Ovary (tissue), 10 donors: ENCODE measurements at places on chromosomes 13 and 19. TPM values are rescaled to one million over a fixed set of nuclear protein-coding genes. Genes with fewer than 3 reads are reported as not detected.

The SERPINE3 gene
- not detected for total RNA-seq

The GPC5 gene
- total RNA-seq: 0.17 TPM

The PGLYRP2 gene
- total RNA-seq: not detected

The GRIK5 gene
- total RNA-seq: 3.3 TPM

The FFAR1 gene
- total RNA-seq: 1.8 TPM

The TNNI3 gene
- 10.2 TPM for total RNA-seq

The METTL21C gene
- not detected for total RNA-seq

The PDE4A gene
- 1.1 TPM for total RNA-seq

The C19orf85 gene
- total RNA-seq: not detected

The CA11 gene
- 52.5 TPM for total RNA-seq

DNA sequence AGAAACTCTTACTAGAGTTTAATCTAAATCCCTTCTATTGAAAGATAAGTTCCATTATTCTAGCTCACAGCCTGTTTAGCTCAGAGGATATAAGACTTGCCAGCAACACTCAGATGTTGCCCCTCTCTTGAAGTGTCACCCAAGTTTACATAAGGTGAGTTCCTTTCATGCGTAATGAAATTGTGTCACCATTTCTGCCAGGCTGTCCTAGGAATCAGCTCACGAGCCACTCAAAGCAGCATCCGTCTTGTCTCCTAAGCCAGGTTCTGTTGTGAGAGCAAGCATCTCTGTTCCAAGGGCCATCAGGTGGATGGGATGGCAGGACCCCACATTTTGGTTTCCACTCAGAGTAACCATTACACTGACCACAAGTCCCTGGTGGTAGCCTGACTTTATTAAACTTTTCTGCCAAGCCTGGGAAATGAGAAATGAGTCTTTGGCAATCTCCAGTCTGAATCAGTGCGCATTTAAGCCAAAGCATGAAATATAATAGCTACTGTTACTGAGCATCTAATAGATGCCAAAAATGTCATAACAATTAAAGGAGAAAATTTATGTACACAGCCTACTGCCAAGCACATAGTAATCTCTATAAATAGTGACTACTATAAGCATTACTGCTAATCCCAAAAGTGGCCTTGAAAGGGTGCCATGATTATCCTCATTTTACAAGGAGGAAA is 179.6 kb upstream of the MIR17HG start:
- DNase-seq: no peak

DNA sequence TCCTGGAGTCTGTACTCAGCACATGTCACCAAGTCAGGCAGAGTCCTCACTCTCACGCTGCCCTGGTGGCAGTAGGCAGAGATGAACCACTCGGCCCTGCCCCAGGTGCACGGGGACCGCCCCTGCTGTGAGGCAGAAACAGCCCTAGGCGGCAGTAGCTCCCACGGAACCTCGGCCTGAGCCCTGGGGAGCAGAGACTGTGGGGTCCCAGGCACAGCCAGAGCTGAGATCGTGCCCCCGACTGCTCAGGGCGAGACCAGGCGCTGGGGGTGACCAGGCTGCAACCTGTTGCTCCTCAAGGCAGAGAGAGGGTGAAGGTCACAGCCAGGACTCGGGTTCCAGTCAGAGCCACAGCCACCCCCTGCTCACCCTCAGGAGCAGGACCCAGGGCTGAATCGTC is 34.9 kb downstream of the AP1M1 start:
- DNase-seq: no peak

DNA sequence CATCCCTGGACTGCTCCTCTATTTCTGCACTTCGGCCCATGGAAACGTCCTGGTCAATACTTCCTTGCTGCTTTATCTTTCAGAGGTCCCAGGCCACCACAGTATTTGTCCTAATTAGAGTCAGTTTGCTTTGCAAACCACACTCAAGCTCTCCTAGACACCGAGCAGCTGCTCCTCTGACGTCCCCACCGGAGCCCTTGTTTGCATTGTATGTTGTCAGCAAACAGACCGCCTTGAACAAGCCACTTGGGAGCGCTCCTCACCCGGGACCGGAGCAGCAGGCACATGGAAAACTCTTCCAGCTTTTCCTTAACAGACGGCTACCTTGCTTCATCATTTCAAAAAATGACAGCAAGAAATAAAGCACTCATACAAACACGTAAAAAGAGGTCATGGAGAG is 51.5 kb upstream of the GTF3A start:
- no peak for DNase-seq

DNA sequence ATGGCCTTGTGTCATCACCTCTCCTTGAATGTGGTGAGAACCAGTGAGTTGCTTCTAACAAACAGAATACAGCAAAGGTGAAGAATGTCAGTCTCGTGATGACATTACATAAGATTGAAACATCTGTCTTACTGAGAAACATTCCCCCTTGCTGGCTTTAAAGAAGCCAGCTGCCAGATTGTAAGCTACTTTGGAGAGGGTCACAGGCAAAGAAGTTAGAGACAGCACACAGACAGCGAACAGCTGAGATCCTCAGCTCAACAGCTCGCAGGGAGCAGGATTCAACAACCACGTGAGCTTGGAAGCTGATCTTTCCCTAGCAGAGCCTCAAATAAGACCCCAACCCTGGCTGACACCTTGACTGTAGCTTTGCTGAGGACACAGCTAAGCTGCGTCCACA is 367.9 kb downstream of the LIG4 start:
- DNase-seq: no peak

DNA sequence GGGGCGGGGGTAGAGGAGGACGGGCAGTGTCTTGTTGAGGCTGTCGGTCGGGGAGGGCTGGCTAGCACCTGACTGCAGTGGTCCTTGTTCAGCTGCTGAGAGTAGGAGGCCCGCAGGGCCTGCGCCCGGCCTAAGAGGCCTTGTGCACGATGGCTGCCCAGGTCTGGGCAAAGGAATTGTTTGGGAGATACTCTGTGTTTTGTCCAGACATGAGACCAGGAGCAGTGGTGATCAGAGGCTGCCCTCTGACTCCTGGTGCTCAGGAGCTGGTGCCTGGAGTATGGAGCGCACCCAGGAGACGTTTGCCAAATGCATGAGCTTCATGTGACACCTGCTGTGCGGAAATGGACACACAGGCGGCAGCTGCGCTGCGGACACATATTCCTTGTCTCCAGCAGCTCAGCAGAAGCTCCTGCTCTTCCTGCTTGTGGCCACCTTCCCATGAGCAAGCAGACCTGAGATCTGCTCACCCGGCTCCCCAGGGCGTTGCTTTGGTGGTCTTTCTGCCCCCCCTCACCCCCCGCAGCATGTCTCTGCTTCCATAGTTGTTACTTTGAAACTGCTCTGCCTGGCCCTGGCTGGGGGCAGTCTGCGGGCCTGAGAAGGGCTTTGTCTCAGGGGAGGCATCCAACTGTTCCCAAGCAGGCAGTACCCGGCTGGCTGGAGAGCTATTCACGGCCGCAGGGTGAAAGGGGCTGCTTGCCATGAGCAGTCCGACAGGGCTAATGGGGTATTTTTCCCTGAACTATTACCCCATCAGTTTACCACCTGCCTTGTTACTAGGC is 163.9 kb downstream of the TEX29 start:
- DNase-seq: no peak

- DNase-seq: no peak
Measured at GRCh38 chr13:98743377-98743776, 9.1 kb downstream of the SLC15A1 start.

- no peak for DNase-seq
Measured at GRCh38 chr19:10852098-10852800, 4.0 kb downstream of the C19orf38 start.

GRCh38 chr19:23914402-23915286 is at the start of gene ZNF726:
Gene ZNF726 (plus strand): TSS chr19:23914886. CDS start chr19:23914995, 109 bp downstream.
- peak; percentile 75 for DNase-seq

DNA sequence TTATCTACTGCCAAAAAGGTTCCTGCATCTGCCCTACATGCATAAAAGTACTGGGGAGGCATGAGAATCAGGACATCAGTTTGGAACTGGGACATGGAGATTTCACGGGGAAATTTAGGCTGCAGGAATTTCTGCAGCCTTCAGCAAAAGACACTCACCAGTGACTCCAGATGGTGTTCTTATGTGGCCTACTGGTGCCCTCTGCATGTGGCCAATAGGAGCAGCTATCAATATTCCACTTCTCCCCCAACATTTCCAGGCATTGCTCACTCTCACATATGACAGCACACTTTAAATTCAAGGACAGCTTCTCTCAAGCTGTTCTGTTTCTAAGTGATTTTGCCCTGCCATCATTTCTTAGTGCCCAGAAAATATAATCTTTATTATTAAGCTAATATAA is 570.5 kb upstream of the ARGLU1 start:
- no peak for DNase-seq

GRCh38 chr19:4016486-4016885 is 8.9 kb downstream of the PIAS4 start:
- no peak for DNase-seq

DNA sequence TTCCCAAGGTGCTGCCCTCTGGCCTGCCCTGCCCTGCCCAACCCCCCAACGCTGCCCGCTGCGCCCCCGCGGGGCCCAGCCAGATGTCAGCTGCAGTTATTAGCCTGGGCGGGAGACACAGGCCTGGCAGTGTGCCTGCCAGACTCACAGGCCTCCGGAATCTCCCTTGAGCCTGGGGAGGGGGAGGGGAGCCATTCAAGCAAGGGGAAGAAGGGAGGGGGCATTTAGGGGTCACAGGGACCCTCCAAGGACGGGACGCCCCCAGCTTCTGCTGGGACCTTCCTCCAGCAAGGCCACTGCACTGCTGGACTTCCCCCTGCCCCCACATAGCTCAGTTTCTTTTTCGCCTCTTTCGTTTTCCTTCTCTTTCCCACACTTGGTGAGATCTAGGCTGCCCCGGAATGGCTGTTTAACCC is 2.6 kb upstream of the JUNB start:
- DNase-seq: peak; percentile 90

DNA sequence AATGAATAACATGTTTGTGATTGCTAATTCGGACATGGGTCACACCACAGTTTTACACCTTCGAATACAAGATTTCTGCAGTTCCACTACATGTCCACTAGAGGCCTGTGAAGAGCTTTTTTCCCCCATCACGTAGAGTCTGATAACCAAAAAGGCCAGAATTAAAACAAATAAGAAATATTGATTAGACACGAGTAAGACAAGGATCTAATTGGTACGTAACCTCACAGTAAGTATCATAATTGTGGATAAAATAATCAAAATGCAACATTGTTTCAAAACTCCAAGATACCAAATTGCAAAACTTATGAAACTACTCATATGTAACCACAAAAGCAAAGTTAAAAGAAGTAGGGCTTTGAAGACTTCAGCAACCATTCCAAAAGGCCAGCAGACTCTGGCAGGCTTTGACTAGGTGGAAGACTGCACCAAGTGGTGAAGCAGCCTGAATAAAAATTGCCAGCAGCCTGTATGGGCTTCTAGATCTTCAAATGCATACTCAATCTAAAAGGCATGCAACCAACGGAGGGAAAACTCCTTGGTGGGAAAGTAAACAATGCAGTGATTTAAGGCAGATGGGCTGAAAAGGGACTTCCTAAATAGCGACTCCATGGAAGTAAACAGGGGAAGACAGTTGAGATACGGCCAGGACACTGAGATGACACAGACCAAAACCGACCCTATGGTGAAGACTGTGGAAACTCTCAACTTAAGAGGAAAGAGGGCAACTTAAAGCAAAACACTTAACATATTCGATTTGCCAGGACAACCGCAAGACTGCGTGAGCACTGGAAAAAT is 56.7 kb downstream of the STARD13 start:
- DNase-seq: no peak

- no peak for DNase-seq
Measured at GRCh38 chr19:28482221-28482620, 730.7 kb downstream of the UQCRFS1 start.

GRCh38 chr13:101584331-101584730 is 131.9 kb downstream of the ITGBL1 start:
- no peak for DNase-seq

- no peak for DNase-seq
Measured at GRCh38 chr13:30968846-30969245, 36.4 kb downstream of the TEX26 start.

- no peak for DNase-seq
Measured at GRCh38 chr13:109816112-109816807, 29.9 kb upstream of the IRS2 start.

GRCh38 chr19:33472691-33473652 is 48.6 kb downstream of the PEPD start:
- DNase-seq: peak; percentile 15

GRCh38 chr19:5627395-5627904 is 4.6 kb downstream of the SAFB start:
- DNase-seq: no peak

- no peak for DNase-seq
Measured at GRCh38 chr19:5395556-5395955, 54.9 kb upstream of the PTPRS start.

DNA sequence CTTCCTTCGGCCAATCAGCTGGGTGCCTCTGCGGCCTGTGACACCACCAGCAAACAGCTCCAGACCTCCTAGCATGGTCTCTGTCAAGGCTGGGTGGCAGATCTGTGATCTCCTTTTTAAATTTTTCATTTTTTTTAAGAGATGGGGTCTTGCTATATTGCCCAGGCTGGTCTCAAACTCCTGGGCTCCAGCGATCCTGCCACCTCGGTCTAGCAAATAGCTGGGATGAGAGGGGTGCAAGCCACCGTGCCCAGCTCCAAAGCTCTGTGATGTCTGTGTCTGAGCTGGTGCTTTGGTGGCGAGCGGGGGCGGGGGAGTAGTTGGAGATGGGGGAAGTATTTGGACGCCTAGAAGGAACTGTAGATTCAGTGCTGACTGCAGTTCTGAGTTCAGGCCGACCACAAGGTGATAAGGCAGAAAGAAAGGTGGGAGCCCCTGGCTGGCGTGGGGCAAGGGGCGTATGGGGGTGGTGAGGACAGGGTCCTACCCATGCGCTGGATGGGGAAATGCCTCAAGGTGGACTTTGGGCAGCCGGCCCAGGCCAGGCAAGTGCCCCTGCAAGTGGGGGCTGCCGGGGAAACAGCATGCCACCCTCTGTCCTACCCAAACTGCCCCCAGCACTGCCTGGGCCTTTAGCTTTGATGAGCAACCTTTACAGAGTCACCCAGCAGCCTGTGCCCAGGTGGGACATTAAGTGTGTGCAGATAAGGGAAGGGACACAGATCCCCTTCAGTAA is 5.5 kb downstream of the DPP9 start:
- no peak for DNase-seq

GRCh38 chr13:36713887-36714286 is 40.1 kb downstream of the SERTM1 start:
- DNase-seq: no peak

DNA sequence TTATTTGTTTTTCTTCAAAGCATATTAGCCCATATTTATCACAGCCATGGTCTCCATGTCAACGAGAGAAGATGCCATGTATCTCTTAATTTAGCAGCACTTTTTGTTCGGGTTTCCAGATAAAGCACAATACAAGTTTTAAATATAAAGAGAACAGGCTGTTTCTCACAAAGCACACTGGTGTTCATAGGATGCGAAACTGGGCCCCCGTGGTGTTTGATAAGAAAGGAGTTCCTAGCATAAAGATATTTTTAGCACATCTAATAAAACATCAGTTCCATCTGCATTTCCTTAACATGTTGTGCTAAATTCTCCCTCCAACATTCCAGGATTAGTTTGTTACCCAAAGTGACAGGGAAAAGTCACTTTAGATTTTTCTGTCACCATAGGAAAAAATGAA is 72.4 kb upstream of the EDNRB start:
- DNase-seq: no peak
